ENCODE measurements at places on chromosomes 1 and 21.
A peak's percentile ranks its signal among the peaks of the same experiment; 100 is the strongest.

DNA sequence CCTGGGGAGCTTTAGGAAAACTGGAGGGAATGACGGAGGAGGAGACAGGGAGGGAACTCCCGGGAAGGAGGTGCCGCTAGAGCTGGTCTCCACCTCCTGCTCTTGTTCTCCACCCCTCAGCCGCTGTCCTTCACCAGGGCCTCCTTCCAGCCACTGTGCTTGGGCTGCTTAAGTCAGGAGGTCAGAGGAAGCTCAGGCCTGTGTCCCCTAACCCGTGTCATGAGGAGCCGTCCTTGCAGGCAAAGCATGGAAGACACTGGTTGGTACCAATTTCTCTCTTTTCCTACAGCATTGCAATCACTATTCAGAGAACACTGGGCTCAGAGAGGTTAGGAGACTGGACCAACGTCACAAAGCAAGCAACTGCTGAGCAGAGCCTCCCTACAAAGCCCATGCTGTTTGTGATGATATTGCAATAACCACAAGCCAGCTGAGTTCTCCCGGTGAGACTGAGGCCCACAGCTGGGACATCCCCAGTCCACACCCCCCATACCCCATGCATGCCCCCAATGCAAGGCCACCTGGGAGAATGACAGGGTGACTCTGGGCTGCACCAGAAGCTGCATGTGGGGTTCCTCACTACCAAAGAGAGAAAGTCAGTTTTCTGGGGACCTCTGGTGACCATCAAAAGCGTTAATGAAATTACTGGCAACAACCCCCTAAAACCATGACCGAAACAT, 427.5 kb downstream of the NPHP4 start:
- no peak for DNase-seq

- no peak for DNase-seq
Measured at GRCh38 chr1:42130061-42130660, 23.0 kb upstream of the GUCA2B start.

- DNase-seq, result no peak
Measured at GRCh38 chr1:224338150-224338838, 8.3 kb upstream of the NVL start.

GRCh38 chr1:92805216-92805615, 20.3 kb upstream of the EVI5 start:
- no peak for DNase-seq

DNA sequence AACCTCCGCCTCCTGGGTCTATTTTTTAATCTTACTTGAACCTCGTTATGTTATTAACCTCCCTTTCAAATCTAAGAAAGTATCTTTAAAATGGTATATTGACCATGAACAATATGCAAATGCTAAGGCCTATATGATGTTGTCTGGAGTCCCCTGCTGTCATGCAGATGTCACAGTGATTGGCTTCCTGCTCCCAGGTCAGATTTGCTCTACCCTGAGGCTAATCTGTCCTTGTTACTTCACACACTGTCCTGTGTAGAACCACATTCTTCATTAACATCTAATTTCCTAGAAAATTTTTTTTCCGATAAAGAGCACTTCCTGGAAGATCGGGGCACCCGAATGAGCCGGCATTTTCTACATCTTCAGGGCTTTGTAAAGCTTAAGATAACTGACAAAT, 306.6 kb downstream of the MRPL39 start:
- peak; percentile 59 for DNase-seq

- no peak for DNase-seq
Measured at GRCh38 chr1:161009602-161010211, 11.2 kb downstream of the F11R start.

DNA sequence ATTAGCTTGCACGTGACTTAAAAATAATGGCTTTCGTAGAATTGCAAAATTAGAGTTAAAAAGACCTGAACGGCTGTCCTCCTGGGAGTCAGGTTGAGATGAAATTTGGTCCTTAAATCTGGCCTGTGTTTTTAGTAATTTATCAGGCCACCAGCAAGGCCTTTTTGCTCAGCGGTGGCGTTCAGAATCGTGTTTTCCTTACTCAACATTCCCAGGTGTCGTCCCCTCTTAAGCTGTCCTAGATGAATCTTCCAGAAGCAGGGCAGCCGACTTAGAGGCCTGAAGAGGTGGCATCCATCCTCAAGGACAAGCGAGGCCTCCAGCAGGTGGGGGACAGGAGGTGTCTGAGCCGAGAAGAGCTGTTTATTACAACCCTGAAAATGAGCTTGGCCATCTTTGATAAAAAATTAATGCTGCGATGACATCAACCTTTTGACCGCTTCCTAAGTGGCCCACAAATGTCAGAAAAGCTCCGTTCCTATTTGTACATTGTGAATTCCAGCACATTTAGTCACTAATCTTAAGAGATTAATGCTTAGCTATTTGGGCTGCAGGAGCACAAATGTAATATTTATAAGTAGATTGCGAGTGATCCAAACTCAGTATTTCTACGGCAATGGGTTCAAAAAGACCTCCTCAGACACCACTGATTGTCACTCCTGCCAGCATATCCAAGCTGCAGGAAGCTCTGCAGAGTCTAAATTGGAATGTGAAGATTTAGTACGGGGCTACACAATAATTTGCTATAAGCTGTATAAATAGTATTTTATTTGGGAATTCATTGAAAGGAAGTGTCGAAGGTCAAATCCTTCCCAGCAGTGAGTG, 344.1 kb upstream of the VAMP3 start:
- DNase-seq, result no peak

DNA sequence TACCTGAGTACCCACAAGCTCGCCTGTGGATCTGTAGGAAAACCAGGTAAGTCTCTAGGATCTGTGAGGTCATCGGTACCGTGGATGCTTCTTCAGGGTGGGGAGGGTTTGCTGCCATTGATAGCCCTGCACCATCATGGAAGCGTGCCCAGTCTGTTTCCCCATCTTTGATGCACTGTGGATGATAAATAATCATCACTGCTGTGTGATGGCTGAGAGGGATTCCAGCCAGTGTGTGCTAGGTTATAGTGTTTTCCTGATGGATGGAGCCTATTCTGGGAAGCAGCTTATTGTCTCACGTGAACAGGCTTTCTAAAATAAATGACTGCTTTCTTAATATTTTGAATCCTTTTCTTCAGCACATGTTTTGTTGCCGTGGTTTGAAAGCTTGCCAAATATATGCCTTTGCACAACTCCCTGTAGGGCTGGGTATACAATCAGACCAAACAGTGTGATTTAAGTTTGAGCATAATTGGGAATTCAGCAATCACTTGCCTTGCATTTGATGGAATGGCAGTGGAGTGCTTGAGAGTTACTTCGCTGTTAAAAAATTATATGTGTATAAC, 113.8 kb downstream of the CAMTA1 start:
- no peak for DNase-seq

DNA sequence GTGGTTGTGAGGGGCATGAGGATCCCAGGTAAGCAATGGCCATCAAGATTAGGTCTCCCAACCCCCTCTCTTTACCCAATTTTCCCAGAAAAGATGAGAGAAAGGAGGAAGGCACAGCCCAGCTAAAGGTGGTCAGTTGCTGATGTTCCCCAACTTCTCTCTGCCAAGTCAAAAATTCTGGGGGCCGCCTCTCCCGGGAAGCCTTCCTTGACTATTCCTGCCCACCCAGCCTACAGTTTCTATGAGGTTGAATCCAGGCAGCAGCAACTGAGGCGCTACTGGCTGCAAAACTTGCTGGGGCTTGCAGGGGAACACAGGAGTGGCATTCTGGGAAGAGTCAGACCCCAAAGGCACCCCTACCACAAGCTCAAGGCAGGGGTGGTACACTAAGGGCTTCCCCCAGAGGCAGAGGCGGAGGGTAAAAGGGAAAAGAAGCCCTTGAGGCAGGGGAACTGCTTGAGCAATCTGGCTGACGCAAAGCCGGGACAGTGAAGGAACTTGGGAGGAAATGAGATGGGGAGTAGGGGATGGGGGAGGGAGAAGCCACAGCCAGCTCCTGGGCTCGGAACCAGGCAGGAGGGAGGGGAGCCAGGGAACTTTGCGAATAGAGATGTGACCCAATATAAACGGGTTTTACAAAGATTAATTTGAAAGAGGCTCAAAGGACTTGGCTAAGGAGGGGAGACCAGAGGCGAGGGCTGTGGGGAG, 31.2 kb downstream of the SDC3 start:
- no peak for DNase-seq

DNA sequence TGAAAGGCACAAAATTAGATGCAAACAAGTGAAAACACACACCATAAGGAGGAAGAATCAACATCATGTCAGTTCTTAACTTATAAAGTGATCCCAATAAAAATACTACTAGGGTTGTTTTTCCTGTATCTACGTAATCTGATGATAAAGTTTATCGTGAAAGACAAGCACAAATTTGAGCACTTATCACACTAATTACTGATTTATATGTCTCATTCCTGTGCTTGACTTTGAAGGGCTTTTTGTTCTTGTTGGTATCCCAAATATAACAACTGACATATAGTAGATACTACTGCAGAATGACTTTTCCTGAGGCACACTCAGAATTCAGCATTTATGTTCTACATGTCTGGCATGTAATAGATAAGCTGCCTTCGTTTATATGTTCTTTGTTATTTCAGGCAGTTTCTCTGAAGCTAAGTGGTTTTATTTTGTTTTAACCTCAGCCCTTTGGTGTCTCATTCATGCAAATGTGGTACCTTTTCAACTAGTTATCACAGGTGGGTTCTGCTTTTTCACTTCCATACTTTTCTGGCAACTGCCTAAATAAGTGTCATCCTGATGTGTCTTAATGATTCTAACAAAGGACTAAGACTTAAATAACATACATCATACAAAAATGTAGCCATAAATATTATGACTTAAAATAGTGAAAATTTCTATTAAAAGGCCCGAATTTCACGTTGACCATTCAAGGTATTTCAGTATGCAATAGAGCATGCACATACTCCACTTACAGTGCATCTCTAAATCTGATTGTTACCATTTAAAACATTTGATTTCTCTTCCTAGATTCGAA, 73.2 kb downstream of the LRRC8C start:
- DNase-seq, result no peak

GRCh38 chr1:18535391-18536210, 54.9 kb downstream of the KLHDC7A start:
- DNase-seq, result peak; percentile 97

DNA sequence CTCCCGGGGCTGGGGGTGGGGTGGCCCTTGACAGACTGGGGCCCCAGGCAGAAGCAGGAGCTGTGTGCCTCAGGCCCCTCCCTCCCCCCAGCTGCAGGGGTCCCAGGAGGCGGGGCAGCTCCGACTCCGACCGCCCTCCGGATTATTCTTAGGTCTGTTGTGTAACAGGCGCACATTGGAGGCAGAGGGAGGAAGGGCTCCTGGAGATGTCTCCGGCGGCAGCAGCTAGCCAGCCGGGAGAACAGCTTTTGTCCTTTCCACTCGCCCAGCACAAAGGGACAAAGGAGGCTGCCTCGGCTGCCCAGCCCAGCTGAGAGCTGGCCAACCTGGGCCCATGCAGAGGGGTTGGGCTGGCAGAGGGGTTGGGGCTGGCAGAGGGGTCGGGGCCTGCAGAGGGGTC, 29.7 kb upstream of the PLCH2 start:
- peak; percentile 37 for DNase-seq

DNA sequence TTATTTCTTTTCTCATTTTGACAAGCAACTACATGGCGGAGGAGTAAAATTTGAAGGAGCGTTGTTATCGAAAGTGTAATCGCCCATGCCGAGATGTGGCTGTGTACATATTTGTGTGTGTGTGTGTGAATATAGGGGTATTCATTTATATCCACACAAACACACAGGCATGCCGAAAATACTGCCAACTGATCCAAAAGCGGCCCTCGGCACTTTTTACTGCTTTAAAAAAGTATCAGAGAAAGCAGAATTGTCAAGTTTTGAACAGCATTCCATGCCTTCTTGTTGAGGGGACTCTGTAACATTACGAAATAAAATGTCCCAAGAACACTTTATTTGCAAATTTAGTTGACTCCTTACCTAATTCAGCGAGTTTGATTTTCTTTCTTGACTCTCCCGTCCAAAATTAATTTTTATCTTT, 1.1 kb downstream of the PBX1 start:
- DNase-seq, result peak; percentile 74

DNA sequence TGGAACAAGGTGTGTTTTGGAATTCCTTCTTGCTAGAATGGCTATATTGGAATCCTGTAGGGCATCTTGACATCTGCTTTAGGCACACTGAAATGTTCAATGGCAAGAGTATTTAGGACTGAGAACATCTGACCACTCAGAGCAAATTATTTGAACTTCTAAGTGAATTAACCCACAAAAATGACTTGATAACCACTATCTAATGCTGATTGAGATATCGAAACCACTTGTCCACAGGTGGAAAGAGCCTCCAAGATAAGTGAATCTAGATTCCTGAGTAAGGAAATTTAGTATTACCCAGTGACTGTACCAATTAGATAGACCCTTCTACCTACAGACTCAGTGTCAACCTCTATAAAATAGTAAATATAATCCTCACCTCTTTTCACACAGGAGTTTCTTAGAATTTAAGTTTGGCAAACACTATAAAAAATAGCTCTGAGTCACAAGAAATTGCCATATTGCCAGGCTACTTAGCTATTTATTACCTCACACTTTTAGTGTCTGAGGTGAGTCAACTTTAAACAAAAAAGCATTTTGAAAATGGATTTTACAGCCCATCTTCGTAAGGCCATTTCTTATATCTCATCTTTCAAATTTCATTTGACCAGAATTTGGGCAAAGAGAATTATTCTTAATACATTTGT, 421.8 kb downstream of the PTBP2 start:
- no peak for DNase-seq

GRCh38 chr1:181318022-181318857, 165.1 kb upstream of the CACNA1E start:
- peak; percentile 76 for DNase-seq

DNA sequence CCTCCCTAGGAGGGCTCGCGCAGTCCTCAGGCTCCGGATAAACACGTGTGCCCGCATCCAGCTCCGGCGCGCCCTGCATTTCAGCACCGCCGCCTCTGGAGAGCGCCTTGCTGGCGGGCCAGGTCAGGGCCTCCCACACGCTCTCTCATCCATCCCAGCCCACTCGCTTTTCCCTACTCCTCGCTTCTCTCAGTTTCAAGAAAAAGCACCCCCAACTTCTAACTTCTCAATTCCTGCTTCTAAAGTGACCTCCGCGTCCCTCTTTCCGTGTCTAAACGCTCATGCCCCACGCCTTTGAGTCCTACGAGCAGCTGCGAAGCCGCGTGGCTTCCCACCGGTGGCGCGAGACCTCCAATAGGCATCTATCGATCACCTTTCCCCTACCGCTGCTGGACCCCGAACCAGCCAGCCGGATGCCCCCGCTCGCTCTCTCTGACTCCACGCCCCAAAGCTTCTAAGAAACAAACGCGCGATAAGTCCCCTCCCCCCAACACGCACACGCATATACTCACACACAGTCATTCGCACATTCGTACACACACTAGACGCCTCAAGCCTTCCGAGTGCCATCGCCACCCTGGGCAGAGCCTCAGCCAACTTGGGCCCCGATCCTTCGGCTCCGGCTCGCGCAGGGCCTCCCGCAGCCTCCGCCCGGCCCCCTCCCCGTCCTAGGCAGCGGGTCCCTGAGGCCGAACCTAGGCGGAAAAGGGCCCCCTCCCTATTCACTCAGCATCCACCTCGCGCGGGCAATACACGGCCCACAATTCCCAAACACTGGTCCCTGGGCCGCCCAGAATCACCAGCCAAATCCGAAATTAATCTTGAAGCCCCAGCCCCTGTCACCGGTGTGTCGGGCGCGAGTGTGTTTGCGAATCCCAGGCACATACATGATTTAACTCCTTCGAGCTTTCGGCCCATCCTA, 1.1 kb downstream of the NMNAT2 start:
- peak; percentile 91 for DNase-seq

GRCh38 chr1:20166051-20166450, 19.8 kb upstream of the UBXN10 start:
- no peak for DNase-seq

- no peak for DNase-seq
Measured at GRCh38 chr1:228507961-228508652, 20.9 kb downstream of the RNF187 start.

Data from NCI-H69 (cell line).